ENCODE measurements at places on chromosomes 7 and 10.

- no peak for DNase-seq
Measured at GRCh38 chr7:157436076-157436475, 99.3 kb downstream of the DNAJB6 start.

DNA sequence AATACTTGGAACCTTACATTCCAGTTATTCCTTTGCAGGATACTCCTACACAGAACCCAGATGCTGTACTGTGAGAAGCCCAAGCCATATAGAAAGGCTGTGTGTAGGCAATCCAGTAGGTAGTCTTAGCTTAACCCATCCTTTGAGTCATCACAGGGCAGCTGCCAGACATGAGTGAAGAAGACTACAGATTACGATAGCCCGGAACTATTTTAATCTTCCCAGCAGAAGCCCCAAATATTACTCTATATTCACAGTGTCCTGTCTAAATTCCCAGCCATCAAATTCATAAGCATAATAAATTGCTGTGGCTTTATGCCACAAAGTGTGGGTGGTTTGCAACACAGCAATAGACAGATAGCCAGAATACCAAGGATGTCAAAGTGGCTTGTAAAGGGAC lies 474.1 kb upstream of the STEAP1 start:
- no peak for DNase-seq

GRCh38 chr10:103850572-103850895 lies 4.8 kb downstream of the SH3PXD2A start:
- DNase-seq = no peak

- DNase-seq = no peak
Measured at GRCh38 chr7:47811632-47812380, 136.5 kb downstream of the PKD1L1 start.

DNA sequence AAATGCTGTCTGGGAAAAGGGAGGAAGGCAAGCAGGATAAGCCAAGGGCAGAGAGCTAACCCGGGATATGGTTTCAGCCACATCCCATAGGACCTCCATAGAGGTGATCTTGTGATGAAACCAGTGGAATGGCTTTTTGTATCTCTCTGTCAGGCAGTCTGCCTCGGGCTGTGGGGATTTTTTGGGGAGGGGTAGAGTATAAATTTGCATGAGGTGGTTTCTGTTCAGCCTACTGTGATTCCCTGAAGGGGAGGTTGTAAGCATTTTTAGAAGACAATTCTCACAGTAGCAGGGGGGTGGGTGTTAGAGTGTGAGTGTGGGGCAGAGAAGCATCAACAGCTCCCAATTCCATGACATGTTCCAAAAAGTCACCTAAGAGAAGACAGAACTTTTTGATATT lies 11.8 kb downstream of the OR9A2 start:
- DNase-seq = no peak

- DNase-seq = no peak
Measured at GRCh38 chr7:6392712-6393666, 54.8 kb downstream of the DAGLB start.

GRCh38 chr10:47364911-47365310 lies 16.7 kb downstream of the RBP3 start:
- DNase-seq = no peak

DNA sequence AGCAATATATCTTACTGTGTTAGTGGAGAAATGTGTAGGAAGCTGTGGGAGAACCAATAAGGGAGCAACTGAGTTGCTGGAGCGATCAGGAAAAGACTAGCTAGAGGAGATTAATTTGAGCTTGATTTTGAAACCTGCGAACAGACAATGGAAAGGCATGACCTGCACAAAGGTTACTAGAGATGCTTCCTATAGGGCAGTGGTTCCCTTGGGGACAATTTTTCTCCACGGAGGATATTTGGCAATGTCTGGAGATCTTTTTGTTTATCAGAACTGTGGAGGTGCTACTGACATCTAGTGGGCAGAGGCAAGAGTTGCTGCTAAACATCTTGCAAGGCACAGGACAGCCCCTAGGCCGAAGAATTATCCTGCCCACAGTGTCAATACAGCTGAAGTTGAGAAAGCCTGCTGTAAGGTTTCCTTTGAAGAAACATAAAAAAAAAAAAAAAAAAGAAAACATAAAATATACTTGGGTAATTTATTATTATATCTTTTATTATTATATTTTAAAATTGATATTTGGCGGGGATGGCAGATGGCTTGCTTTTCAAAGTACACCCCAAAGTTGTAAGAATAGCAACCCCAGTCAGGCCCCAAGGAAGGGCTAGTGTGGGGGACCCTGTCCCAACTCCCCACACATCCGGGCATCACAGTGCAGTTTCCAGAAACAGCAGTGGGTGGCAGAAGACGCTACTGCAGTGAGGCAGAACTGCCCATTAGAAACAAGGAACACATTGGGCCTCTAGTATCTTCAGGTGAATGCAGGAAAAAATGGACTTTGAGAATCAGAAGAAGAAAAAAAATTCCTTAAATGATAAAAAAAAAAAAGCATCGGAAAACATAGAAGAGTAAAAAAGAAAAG lies 481.6 kb downstream of the SH2D4B start:
- DNase-seq = peak; percentile 76

DNA sequence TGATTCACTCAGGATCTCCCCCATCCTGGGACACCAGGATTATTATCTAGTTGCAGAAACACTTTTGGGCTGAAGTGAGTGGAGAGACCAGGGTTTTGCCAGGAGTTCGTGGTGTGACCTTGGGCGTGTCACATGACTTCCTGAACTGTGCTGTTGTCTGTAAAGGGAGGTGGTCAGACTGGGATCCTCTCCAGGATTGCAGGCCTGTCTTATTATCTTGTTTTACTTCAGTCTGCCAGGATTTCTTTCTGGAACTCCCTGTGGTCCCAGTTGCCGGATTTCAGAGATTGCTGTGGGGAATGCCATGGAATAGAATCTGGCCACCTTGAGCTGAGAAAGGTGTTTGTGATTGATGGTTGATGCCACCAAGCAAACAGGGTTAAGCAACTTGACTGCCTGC lies 35.8 kb downstream of the CRCP start:
- no peak for DNase-seq

GRCh38 chr7:115060095-115060870 lies 138.4 kb downstream of the MDFIC start:
- no peak for DNase-seq

DNA sequence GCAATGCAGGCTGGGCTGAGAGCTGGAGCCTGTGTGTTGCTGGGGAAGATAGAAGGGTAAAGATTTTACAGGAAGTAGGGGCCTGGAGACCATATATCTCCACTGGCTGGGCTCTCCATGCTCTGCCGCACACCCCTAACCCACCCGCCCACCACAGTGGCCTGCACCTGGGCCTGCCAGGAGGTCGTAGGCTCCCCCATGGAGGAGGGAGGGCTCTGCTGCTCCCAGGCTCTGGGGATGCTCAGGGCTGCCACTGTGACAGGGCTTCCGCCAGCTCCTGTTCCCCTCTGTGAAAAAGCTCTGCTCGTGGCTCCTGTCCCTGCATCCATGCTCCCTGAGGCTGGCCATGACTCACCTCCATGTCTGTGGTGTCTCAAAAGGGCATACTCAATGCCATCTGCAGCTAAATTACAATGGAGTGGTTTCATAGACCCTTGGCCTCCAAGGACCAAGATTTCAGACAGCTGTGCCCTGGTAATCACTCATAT lies 106.0 kb downstream of the CXCL12 start:
- DNase-seq = no peak

- no peak for DNase-seq
Measured at GRCh38 chr7:144786522-144786921, 49.3 kb downstream of the TPK1 start.

- DNase-seq = peak; percentile 82
Measured at GRCh38 chr10:119667562-119668328, 16.6 kb downstream of the BAG3 start.

- DNase-seq = peak; percentile 40
Measured at GRCh38 chr10:3668276-3668965, 116.6 kb downstream of the KLF6 start.

DNA sequence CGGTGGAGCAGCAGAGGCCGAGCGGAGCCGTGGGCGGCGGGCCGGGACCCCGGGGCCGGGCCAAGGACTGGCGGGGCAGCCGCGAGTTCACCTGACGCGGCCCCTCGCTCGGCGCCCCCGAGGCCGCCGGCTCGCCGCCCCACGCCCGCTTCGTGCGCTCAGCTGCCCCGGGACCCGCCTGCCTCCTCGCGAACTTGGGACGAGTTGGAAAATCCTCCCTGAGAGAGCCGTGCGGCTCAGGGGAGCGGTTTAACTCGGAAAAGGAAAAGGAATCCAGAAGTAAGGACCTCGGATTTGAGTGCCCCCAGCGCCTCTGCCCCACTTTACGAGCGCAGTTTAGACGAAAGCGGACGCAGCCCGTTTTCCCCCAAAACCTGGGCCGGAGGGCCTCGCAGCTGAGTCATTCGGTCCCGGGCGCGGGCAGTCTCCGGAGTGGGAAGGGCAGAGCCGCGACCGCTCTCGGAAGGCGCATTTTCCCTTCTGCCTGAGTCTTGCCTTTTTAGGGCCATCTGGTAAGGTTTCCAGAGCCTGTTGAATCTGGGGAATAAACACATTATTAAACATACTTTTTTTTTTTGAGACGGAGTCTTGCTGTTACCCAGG lies 744 bp downstream of the CREM start:
- peak; percentile 88 for DNase-seq

DNA sequence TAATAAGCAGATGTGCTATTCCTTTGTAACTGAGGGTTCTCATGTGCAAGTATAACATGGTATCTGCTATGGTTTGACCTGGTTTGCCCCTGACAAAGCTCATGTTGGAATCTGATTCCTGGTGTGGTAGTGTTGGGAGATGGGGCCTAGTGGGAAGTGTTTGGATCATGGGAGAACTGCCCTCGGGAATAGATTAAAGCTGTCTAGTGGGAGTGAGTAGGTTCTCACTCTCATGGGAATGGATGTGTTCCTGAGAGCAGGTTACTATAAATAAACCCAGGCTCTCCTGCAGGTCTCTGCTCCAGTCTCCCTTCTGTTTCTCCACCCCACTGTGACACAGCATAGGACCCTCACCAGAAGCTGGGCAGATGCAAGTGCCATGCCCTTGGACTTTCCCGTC lies 97.7 kb downstream of the ATE1 start:
- DNase-seq = no peak

- DNase-seq = peak; percentile 71
Measured at GRCh38 chr10:93193906-93194305, 120.2 kb downstream of the CYP26A1 start.

- no peak for DNase-seq
Measured at GRCh38 chr7:136053689-136054485, 76.7 kb upstream of the MTPN start.

GRCh38 chr10:70579234-70580002 lies 23.1 kb downstream of the PRF1 start:
- DNase-seq = no peak

DNA sequence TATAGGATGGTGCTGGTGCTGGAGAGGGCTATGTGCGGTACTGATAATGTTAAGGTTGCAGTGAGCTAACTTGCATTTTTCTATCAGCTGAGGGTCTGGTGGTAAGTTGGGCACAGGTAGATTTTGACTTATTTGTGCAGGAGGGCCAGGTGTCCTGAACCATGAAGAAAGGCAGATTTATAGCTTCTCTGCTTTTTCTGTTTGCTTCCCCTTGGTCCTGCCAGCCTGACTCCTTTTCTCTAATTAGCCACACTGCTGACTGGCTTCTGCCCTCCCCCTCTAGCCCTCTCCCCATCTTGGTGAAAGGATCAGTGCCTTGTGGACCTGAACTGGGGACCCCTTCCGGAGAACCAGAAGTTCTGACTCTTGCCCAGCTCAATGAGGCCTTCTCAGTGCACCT lies 40.8 kb upstream of the STEAP4 start:
- DNase-seq = no peak

- no peak for DNase-seq
Measured at GRCh38 chr7:132322970-132323369, 253.3 kb downstream of the PLXNA4 start.

GRCh38 chr7:116577320-116577871 lies 52.6 kb downstream of the CAV1 start:
- no peak for DNase-seq

DNA sequence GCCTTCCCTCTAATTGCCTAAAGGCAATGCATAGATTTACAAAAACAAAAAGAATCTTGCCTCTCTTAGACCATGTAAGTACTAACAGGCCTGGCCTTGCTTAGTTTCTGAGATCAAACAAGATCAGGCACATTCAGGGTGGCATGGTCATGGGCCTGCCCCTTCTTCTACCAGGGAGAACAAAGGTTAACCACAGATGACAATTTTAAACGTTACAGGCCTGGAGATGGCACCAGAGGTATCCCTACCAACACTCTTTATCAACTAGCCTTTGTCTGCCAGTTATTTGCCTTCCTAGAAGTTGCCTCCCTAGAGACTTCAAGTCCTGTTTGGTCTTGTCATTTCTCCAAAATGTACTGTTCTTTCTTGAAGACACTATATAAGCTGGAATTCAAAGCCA lies 252.6 kb downstream of the DOCK4 start:
- peak; percentile 18 for DNase-seq

GRCh38 chr7:3272691-3273141 lies 28.3 kb upstream of the SDK1 start:
- DNase-seq = peak; percentile 84

GRCh38 chr7:44408596-44408995 lies 81.9 kb downstream of the NUDCD3 start:
- DNase-seq = no peak

GRCh38 chr10:28561531-28561930 lies 28.6 kb downstream of the WAC start:
- DNase-seq = peak; percentile 81

GRCh38 chr10:46292573-46293023 lies 5.8 kb downstream of the ANTXRL start:
- DNase-seq = peak; percentile 33

- peak; percentile 87 for DNase-seq
Measured at GRCh38 chr7:94907026-94907810, at the start of gene PPP1R9A. TSS of gene PPP1R9A (plus strand) at chr7:94907594. CDS start at chr7:94910114, 2,520 bp downstream.
